ENCODE measurements at places on chromosomes 6 and 20.

- DNase-seq: no peak
Observed at GRCh38 chr20:29079769-29080690, 2177.4 kb upstream of the DEFB115 start.

GRCh38 chr6:145964948-145965366 lies 799 bp upstream of the SHPRH start:
- no peak for DNase-seq

GRCh38 chr6:93105017-93105416 lies 314.3 kb downstream of the EPHA7 start:
- DNase-seq: no peak

- DNase-seq: no peak
Observed at GRCh38 chr20:20386192-20386591, 18.3 kb downstream of the INSM1 start.

GRCh38 chr6:4778086-4778485 lies 1.9 kb downstream of the CDYL start:
- no peak for DNase-seq

GRCh38 chr20:18279242-18279641 lies 9.1 kb upstream of the ZNF133 start:
- DNase-seq: no peak

All from activated CD8-positive, alpha-beta memory T cell treated with anti-CD3 and anti-CD28 coated beads for 4 hours (primary cell).